ENCODE measurements at places on chromosomes 16 and 17.

DNA sequence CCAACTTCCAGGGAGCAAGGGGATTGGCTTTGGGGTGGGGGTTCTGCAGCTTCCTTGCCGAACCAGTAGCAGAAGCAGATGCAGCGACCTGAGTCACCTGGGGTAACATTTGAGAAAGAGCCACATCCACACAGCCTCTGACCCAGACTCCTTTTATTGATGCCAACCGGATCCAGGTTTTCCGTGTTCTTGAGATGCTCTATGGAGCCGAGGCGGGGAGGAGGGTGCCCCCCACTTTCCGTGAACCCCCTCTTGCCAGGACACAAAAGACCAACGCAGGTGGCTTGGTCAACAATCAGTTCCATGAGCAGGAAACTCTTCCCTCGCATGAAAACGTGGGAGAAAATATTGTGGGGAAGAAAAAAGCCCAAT lies 125.8 kb downstream of the C16orf78 start:
- DNase-seq: no peak

DNA sequence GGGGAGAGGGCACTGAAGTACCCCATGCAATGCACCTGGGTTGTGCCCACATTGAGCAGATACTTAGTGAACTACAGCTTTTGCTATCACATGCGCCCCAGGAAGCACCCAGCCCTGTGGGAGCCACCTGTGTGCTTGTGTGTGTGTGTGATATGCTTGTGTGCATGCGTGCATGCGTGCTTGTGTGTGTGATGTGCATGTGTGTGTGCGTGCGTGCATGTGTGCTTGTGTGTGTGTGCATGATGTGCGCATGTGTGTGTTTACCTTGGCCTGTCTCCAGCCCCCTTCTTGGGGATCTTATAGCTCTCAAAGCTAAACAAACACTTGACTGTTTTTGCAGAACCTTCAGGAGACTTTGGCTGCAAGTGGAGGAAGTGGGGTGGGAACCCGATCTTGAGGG lies 841 bp downstream of the C16orf89 start:
- no peak for DNase-seq

DNA sequence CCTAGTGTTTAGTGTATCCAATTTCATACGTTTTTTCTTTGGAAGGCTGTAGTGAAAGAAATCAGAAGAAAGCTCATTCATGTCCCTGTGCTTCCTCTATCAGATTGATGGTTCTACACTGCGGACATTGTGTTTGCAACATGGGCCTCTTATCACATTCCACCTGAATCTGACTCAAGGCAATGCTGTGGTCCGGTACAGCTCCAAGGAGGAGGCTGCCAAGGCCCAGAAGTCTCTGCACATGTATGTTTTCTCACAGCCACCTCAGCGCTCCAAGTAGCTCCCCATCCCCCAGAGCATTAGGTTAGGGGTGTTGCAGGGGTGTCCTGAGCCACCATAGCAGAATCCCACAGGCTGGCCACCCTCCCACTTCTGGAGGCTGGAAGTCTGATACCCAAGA lies 25.2 kb downstream of the TMC6 start:
- DNase-seq: no peak

DNA sequence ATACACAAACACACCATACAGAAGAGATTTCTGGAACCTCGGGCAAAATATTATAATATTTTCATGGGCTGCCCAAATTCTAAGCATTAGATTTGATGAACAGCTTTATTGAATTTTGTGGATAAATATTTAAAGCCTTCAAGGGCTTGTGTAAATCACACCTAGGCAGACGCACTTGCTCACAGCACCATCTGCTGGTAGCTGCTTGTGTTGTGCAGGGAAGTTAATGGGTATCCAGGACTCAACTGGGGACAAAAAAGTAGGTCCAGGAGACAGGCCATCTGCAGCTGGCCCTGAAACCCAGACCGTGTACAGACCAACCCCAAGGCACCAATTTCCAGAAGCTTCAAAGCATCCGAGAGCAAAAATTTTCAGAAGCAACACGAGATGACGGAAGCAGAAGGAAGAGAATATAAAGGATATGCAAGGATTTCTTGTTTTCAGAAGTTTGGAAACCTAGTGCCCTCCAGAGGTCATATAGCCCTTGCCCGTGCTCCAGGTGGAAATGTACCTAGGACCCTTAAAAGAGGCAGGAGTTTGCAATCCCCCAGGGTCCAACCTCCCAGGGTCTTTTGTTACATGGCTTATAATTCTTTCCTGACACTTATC lies 140.0 kb downstream of the CHD9NB start:
- peak; percentile 66 for DNase-seq

DNA sequence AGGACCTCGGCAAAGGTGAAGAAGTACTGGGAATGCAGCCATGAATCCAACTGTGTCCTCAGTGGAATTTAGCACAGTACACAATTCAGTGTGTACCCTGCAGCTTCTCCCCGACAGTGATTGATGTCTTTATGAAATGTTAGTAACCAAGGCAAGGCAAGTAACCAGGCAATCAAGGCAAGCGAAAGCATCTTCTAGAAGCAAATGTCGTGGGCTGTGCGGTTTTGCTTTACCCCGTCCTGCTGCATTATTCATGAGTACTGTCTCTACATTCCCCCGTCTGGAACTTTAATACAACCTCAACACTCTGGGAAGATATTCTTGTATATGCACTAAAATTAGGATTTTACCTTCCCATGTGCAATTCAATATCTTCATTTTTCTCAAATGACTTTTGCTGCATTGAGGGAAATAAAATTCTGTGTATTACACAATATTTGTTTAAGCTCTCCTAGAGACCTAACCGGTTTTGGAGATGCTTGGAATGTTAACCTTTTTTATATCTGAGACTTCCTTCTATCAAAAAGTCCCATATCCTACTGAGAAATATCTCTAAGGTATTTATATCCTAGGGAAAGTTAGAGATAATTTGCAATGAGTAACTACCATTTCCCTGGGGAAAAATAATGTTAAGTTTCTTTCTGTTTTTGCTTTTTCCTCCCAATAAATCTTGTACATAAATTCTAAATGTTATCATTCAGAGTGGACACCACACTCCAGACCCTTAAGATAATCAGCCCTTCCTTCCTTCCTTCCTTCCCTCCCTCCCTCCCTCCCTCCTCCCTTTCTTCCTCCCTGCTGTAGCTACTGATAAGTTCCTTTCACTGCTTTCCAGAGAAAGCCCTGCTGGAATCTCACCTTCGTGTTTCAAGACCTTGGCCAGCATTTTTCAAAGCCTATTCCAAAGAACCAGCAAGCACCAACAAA lies 51.9 kb upstream of the ADORA2B start:
- DNase-seq: no peak

DNA sequence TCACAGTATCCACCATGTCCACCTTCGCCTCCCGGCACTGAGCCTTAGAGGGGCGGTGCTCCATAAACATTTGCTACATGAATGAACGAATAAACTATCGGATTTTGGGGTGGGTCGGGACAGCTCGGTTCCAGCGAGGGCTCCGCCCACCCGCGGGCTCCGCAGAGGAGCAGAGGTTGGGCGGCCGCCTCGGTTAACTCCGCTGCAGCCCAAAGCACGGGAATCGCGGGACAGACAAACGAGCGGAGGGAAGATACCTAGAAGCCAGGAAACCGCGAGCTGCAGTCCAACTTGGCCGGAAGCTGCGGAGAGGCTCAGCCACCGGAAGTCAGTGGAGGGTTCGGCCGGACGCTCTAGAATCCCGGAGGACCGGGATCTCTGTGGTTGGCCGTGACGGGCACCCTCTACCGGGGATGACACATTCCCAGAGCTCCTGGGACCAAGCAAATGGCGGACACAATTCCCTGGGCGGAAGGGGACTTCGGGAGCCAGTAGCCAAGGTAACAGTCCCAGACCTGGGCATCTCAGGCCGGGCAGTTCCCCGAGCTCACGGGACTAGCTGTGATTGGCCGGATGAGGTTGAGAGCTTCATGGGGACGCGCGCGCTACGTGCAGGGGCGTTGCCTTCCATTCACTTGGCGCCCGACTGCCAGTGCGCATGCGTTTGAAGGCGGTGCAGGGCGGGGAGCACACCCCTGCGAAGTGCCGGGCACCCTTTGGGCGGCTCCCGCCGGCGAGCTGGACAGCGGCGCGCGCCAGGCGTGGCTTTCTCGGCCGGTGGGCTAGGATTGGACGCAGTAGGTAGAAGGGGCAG lies 489 bp upstream of the MAPK7 start:
- peak; percentile 95 for DNase-seq

GRCh38 chr16:57372372-57373116 lies at the start of gene CX3CL1:
Gene CX3CL1, plus strand, starts transcription at chr16:57372490. Its CDS starts 79 bp downstream, at chr16:57372569.
- no peak for DNase-seq

- DNase-seq: no peak
These were observed 222.0 kb downstream of the HS3ST3B1 start for GRCh38 chr17:14522795-14523387.

GRCh38 chr17:30780343-30780742 lies 44.1 kb downstream of the CRLF3 start:
- no peak for DNase-seq

- no peak for DNase-seq
These were observed 258.8 kb upstream of the ASIC2 start for GRCh38 chr17:33551911-33552310.

DNA sequence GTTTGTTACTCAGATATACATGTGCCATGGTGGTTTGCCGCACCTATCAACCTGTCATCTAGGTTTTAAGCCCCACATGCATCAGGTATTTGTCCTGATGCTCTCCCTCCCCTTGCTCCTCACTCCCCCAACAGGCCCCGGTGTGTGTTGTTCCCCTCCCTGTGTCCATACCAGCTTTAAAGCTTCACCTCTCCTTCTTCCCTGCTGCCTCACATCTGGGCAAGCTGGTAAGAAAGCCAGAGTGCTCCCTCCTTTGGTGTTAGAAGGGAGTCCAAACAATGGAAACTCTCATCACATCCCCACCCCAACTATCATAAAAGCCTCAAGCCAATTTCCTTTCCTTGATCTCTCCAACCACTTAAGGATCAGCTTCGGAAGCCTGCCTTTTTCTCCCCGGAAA lies 1115.6 kb upstream of the GOT2 start:
- no peak for DNase-seq

DNA sequence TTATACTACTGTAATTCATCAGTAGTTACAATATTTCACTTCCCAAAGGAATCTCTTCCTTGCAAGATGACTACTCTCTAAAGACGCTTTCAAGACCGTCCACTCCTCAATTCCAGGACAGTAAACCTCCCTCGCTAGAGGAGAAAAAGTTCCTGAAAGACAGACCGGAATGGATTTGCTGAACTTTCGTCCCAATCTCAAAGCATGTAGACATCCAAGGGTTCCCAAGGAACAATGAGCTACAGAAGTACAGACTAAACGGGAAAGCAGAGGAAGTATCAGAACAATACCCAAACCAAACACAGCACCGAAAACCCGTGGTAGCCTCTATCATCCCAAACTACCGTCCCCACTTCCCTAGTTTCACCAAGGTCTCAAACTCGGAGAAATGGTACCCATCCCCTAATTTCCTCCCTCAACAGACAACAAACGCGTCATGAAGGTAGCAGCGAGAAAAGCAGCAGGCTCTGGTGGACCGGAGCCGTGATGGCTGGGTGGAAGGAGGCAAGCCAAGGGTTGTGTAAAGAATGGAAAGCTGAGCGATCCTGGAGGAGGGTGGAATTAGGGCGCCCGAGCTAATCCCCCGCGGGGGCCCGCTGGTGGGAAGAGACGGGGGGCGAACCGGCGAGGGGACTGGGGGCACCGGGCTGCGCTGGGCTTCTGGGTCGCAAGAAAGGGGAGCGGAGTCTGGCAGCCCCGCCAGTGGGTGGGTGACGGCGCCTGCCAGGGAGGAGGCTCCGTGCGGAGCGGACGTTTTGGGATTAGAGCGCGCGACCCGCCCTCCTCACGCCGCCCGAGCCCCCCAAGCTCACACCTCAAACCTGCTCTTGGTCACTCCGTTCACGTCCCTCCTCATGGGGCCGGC lies 647 bp downstream of the FBXL20 start:
- DNase-seq: no peak

GRCh38 chr16:85056211-85056748 lies 28.7 kb downstream of the KIAA0513 start:
- no peak for DNase-seq

GRCh38 chr16:4734730-4735535 lies 596 bp downstream of the DNAAF8 start:
- peak; percentile 59 for DNase-seq

DNA sequence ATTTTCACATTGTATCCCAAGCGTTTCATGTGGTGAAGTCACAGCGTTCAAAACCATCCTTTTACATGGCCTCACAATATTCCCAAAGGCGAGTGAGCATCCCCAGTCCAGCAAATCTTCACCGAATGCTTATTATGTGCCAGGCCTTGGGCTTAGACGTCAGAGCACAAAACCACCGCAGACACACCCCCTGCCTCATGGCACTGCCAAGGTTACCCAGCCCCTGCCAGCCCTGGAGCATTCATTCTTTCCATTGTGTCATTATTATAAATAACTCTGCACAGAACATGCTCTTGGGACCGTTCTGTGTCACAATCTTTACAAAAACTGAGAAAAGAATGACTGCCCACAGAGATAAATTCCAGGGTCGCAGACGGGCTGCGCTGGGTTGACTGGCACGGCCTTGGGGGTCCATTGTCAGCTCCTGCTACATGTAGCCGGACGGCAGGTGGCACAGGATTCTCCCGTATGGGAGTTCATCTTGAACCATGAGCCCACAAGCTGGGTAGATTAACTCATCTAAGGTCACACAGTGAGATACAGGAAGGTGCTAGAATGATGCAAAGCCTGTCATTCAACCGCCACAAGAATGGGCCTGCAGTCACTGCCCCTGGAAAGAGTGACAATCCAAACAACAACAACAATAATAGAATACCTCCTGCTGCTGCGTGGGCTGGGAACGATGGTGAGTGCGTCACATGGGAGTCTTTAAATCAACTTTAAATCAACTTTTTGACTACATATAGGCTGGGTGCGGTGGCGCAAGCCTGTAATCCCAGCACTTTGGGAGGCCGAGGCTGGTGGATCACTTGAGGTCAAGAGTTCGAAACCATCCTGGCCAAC lies 4.5 kb upstream of the NECAB2 start:
- no peak for DNase-seq

DNA sequence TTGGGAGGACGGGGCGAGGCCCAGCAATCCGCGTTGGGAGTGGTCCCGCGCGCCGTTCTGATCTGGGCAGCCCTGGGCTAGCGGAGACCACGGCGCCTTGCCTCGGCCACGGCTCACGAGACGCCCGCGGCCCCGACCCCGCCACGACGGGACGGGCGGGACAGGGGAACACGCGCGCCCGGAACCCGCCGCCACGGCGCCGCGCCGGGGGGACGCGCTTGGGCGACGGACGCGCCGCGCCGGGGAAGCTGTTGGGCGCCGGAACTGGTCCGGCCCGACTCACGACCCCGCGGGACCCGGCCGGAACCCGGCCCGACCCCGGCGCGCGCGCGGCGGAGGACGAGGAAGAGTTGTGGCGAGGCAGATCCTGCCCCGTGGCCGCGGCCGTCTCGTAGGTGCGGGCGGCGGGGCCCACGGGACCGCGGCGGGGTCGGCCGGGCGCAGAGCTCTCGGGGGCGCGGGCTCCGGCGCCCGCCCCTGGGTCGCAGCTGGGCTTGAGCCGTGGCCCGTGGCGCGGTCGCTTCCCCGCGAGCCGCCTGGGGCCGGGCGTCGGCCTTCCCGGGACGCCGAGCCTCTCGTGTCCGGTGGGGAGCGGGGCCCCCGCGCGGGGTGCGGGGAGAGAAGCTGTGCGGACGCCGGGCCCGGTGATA lies at the start of gene ACSF3:
TSS of gene ACSF3 (plus strand) at position 251 of the 650 bp plus-strand sequence. CDS start 6,830 bp downstream, outside the sequence.
- DNase-seq: peak; percentile 52

GRCh38 chr17:43211480-43212402 lies at the start of gene TMEM106A:
Gene TMEM106A, plus strand, starts transcription at chr17:43211875. Its CDS starts 1,167 bp downstream, at chr17:43213042.
- no peak for DNase-seq

- DNase-seq: no peak
These were observed 31.5 kb downstream of the SMURF2 start for GRCh38 chr17:64630309-64631223.
